ENCODE measurements at places on chromosomes 7 and 10.

DNA sequence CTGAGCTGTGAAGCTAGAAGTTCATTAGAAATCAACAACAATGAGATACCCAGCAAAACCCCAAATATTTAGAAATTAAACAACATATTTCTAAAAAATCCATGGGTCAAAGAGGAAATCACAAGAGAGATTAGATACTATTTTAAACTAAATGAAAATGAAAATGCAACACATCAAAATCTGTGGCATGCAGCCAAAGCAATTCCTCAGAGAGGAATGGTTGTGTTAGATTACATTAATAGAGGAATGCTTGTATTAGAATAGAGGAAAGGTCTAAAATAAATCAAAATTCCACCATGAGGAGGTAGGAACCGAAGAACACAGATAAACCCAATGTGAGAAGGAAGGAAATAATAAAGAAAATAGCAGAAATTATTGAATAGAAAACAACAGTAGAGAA is 642.1 kb upstream of the GALNT17 start:
- DNase-seq: no peak

- DNase-seq: no peak
Measured at GRCh38 chr10:81915504-81915897, 40.5 kb downstream of the NRG3 start.

- DNase-seq: no peak
Measured at GRCh38 chr7:70183278-70183677, 585.0 kb downstream of the AUTS2 start.

GRCh38 chr10:48523212-48523819 is 81.6 kb downstream of the ARHGAP22 start:
- peak; percentile 82 for DNase-seq

- no peak for DNase-seq
Measured at GRCh38 chr7:81162234-81162633, 243.4 kb upstream of the SEMA3C start.

DNA sequence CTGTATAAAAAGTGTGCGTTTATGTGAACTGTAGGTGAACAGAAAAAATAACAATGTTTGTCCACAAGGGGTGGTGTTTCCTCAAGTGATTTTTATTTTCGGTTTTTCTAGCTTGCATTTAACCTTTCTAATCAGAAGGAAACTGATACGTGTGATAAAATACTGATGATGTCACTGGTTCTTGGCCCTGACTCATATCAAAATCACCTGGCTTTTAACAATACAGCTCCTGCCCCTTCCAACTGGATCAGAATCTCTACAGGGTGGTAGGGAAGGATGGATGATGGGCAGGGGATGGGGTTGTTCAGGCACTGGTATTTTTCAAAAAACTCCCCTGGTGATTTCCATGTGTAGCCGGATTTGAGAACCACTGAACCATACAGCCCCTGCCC is 10.9 kb downstream of the NPFFR1 start:
- DNase-seq: peak; percentile 57

DNA sequence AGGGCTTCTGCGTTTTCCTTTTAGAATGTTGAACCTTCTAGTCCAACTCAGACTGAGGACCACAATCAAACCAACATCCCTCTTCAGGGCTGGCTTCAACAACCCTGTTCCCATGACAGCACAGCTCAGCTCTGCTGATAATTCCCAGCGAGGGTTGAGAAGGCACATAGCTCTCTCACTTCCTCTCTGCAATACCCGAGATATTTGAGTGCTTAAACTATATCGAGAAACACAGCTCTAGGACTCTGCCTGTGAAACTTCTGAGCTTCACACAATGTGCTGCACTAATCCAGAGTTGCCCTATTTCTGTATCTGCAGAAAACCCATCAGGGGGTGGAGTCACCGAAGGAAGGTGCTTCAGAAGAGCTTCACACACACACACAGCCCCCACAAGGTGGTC is 1.6 kb upstream of the ADARB2 start:
- DNase-seq: no peak

- DNase-seq: no peak
Measured at GRCh38 chr7:85749696-85750453, 563.0 kb upstream of the SEMA3D start.

DNA sequence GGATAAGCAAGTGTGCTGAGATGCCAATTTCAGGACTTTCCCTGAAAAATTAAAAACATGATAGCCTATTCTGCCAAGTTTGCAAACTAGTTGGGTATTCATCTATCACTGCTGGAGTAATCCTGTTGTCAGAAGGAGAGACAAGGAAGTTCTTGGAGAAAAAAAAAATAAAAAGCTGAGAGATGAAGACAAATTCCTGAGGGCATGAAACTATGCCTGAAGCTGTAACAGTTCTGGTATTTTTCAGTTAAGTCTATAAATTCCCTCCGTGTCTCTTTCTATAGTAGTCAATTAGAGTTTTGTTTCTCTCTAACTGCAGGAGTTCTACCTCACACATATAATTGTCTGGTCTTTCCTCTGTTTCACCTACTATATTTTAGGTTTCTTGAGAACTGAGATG is 95.7 kb downstream of the DGKB start:
- no peak for DNase-seq

- no peak for DNase-seq
Measured at GRCh38 chr7:78173666-78174065, 375.1 kb downstream of the PHTF2 start.

DNA sequence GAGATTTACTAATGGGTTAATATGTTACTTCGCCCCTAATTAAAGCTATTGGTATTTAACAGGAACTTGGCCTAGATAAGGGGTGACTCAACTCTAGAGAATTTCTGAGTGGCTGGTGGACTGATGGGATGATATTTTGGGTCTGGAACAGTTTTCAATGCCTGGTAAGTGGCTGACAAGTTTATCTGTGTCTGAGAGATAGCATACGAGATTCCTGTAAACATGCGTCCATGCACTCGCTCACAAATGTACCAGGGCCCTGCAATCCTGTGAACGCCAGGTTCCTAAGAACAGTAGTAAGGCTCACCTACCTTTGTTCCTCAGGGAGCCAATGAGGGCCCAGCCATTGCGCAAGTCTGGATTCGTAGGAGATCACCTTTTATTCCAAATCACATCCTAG is 683.8 kb upstream of the ANKRD30A start:
- no peak for DNase-seq

DNA sequence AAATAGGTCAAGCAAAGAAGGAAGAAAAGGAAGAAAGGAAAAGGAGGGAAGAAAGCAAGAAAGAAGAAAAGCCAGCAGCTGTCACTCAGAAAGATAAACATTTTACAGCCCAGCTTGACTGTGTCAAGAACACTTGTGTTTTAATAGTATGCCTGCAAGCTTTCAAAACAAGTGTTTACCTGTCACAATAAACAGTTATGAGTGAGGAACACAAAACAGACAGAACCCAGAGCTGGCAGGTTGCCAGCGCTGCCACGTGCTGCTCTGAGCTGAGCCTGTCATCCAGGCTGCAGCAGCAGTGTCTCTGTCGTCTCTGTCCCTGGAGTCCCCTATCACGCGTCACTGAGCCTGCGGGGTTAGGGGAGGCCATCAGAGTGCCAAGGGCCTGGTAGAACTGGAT is 827.6 kb upstream of the AUTS2 start:
- no peak for DNase-seq

DNA sequence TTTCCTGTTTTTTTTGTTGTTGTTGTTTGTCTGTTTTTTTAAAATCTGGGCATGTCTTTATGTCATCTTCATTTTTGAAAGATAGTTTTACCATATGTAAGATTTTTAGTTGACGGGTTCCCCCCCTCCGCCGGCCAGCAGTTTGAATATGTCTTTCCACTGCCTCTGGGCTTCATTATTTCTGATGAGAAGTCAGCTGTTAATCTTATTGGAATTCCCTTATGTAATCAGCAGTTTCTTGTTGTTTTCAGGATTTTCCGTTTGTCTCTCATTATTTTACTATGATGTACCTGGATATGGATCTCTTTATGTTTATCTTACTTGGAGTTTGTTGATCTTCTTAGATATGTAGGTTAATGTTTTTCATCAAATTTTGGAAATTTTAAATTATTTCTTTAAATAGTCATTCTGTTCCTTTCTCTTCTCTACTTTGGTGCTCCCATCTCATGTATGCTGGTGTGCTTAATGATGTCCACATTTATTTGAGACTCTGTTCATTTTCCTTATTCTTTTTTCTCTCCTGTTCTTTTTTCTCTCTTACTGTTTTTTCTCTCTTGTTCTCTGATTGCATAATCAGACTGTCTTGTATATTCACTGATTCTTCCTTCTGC is 9.7 kb downstream of the EXOC6 start:
- DNase-seq: no peak

DNA sequence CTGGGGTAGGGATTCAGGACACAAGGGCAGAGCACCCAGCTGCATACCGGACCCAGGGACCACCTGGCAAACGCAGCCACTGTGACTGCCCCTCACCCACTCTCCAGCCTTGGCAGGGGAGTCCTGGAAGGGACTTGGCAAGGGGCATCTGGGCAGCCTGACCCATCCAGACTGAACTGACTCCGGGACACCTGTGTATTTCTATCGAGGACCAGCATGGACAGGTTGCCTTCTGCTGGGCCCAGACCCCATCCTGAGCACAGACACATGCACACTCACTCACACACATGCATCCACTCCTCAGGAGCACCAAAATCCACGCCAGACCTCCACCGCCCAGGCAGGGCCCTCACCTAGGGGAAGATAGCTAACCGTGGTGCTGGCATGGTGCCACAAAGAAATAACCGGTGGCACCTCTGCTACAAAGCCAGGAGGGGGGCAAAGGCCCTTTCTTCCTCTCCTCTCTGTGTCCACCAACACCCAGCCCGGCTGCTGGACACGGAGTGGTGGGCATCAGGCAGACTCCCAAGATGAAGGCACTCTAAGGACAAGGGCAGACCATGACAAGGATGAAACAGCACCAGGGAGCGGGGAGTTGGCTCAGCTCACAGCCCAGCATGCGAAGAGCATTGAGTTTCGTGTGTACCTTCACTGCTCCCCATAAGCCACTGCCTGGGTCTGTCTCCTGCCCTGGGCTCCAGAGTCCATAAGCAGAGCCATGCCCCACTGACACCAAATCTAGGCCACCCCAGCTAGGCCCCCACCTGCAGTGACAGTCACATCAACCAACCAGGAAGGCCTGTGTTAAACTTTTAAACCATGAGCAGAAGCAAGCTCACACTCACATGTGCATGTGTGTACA is 35.3 kb downstream of the KCNH2 start:
- DNase-seq: no peak

GRCh38 chr7:138295049-138295637 is 164.9 kb upstream of the TRIM24 start:
- DNase-seq: no peak

- no peak for DNase-seq
Measured at GRCh38 chr10:123492016-123492415, 174.1 kb upstream of the GPR26 start.

GRCh38 chr10:58577437-58577777 is 64.7 kb downstream of the BICC1 start:
- peak; percentile 5 for DNase-seq

DNA sequence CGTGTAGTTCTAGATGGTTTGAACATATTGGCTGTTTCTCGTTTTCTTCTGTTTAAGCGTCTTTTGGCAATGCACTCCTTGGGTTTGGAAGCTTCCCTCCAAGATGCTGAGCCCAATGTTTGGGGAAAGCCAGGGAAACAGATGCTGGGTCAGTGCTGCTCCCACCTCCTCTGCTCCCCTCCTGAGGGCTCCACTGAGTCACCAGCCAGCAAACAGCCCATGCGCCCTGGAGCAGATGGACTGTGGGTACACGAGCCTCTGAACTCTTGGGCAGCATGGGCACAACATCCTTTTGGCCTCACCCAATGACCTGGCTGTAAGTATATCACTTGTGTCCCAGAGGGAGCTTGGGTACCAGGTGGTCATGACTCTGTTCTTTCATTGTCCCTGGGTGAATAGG is 207.6 kb downstream of the BUB3 start:
- DNase-seq: no peak

GRCh38 chr7:8592167-8592566 is 158.8 kb downstream of the NXPH1 start:
- DNase-seq: no peak

DNA sequence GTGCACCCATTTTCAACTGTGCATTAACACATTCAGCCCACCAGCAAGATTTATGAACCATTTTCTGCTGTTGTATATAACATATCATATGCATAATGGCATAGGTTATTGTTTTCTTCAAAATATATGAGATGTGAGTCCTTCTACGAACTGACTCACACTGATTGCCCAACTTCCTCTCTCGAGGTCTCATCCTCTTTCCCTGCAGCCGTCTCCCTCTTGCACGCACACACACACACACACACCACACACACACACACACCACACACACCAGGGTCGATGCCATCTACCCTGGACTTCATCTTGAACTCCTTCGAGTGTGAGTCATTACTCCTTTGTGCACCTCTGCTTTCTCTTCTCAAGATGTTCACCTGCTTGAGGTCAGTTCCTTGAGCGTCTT is 36.7 kb downstream of the EGFR start:
- peak; percentile 91 for DNase-seq

- DNase-seq: peak; percentile 58
Measured at GRCh38 chr10:71314028-71314693, 4.9 kb upstream of the SLC29A3 start.

DNA sequence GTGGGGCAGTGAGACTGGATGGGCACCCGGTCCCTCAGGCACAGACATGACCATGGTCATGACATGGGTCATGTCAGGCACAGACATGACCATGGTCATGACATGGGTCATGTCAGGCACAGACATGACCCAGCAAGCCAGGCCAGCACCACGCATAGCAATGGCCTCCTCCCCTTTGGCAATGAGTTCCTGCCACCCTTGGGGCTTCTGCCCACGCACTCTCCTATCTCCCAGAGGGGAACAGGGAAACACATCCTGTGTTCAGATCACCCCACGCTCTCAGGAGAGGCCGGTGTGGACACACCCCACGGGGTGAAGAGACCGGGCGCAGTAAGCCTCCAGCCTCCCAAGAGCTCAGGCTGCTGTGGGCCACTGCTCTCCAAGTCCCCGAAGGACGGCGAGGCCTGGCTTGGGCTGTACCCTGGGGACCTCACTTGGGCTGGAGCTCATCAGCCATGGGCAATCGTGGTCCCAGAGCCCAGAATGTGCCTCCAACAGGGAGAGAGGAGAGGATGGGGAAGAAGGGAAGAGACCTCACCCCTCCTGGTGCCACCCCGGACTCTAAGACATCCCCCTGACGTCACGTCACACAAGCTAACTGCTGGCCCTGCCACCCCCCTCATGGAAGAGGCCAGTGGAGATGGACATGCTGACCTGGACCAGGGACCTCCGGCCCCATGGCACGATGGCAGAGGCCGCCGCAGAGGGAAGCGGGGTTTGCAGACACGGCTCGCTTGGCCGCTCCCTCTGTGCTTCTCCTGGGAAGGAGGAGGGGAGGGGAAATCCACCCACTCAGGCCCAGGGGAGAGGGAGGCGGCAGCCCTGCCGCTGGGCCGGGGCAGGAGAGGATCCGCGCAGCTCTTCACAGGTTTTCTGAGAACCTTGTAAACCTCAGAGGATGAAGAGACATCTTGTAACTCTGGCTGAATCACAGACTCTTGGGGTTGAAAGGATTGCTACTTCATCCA is 269.6 kb downstream of the ELFN1 start:
- no peak for DNase-seq

GRCh38 chr7:73770860-73771670 is 995 bp upstream of the CLDN3 start:
- DNase-seq: no peak
